ENCODE measurements at places on chromosomes 13 and 19.

DNA sequence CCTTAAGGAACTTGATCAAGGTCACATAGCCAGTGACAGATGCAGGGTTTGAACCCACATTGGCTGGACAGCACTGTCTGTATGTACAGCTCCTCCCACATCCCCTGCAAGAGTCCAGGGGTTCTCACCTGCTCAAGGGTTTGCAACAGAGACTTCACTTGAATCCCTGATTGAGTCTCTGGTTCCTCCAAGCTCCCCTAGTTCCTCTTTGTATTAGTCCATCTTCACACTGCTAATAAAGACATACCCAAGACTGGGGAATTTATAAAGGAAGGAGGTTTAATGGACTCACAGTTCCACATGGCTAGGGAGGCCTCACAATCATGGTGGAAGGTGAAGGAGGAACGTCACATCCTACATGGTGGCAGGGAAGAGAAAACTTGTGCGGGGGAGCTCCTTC, 72.8 kb upstream of the CLDN10 start:
- no peak for DNase-seq

DNA sequence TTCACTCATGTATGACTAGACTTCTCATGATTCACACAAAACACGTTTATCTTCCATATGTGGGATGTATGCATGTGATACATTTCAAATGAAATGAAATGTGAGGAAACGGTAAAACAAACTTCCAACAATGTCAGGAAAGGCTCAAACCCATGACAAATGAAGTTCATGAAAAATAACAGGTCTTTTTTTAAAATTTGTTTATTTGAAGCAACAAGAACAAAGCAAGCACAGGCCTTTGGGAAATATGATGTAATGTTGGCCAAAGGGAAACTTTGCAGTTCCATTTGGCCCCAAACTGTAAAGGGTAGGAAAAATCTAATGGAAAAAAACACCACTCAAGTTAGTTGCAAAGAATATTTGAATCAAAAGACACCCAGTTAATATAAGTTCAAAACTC, 463.8 kb upstream of the ARGLU1 start:
- DNase-seq: no peak

DNA sequence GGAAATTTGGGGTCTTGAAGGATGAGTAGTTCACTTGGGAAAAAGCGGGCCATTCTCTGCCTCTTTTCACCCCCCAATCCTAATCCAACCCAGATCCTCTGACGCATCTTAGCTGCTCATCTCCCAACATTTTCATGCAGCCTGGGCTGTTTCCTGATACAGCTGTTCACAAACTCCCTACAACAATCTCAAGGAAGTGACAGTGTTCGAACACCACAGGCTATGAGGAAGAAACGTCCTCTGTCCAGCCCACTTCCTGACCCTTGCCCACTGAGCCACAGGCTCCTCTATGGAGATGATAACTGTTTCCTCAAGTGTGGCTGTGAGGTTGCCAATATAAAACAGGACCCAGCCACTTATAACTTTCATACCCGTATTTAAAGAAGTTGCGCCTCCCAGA, 16.2 kb downstream of the LMTK3 start:
- DNase-seq: no peak

- no peak for DNase-seq
These were observed 109.0 kb downstream of the STARD13 start for GRCh38 chr13:33176526-33176925.

DNA sequence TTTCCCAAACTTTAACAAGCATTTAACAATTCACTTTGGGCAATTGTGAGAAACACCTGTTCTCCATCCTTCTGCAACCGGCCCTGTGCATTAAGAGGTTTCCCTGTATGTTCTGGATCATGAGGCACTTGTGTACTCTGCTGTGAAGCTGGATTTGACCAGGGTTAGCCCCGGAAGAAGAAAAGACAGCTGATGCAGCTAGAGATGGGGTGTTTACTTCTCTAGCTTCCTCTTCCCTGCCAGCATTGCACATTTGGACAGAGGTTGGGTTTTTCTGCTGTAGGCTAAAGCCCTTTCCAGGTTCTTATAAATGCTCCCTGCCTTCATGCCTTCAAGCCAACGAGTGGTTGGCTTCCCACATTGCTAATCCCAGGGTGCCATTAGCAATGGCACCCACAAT, 20.9 kb downstream of the MBD3L2B start:
- no peak for DNase-seq

- DNase-seq: no peak
These were observed 9.3 kb upstream of the IGFL3 start for GRCh38 chr19:46133777-46134241.

DNA sequence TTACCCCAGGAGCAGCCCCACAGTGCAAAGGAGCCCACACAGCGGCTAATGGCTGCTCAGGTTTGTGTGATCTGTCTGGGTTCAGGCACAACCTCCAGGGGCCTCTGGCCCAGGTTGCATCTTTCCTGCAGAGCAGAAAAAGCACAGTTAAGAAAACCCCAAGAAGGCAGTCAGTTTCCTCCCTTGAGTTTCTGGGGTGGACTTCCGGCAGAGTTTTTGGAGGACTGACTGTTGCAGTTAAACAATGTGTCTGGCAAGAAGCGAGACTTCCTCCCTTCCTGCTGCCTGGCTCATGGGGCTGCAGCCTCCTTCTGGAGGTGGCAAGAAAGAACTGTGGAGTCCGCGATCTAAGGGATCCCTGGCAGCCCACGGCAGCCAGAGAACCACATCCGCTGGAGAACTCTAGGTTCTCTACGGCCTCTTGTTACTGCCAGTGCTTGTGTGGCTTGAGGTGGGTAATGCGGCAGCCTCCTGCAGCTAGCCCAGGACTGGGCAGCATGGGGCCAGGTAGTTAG, 114.4 kb downstream of the ZDHHC20 start:
- DNase-seq: no peak

GRCh38 chr13:95115525-95115924, 185.7 kb downstream of the ABCC4 start:
- DNase-seq: no peak

DNA sequence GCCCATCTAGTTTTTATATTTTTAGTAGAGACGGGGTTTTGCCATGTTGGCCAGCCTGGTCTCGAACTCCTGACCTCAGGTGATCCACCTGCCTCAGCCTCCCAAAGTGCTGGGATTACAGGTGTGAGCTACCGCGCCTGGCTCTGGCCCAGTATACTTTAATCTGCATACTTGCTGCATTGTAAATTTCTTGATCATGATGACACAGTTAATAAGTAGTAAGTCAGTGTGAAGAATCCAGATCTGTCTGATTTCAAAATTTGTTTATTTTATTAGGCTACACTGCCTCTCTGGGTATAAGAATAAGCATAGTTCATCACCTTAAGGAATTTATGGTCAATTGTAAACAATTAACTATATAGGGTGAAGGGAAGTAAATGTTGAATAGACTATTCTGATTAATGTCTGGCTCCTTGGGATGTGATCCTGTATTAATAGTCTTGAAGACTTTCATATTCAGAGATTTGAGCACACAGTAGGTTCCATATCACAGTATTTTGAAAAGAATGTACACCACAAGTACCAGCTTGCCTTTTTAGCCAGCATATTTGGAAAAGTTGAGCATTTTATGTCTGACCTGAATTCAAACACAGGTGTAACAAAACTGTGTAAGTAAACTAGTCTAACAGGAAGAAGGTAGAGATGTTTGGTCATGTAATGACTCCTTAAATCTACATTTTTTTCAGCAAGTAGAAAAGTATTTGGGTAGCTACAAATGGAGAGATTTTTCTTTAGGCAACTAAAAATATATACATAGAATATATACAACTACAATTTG, 7.4 kb downstream of the ARHGAP35 start:
- no peak for DNase-seq

DNA sequence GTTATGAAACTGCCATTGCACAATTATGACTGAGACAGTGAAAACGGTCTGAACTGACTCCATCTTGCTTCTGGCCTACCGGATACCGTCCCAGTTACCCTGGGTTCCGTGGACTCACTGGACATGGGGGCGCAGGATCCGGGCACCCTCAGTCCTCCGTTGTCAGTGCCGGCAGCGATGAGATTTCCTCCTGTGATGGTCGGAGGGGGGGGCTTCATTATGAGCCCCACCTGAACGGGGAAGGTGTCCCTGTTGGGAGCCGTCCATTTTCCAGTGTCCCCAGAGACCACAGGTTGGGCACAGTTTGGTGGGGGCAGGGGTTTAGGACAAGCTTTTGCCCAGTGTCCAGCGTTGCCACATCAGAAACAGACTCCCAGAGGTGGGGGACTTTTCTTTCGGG, 23.4 kb downstream of the TMEM255B start:
- DNase-seq: no peak

GRCh38 chr19:8731428-8732169, 10.2 kb downstream of the OR2Z1 start:
- DNase-seq: no peak

DNA sequence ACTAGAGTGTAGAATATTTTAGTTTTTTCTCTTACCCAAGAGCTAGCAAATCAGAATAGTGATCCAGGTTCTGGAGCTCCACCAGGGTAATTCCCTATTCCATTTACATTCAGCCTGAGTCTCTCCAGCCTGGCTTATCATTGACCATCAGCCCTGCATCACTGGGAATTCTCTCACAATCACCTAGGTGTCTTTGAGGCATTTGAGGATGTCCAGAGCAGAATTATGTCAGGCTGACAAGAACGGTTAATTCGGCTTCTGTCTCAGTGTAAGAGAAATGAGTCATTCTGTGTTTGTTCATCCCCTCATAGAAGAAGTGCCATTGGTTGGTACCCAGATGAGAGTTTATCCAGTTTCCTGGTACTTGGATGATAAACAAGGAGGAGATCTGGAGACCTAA, 180.5 kb downstream of the ZNF737 start:
- no peak for DNase-seq

- no peak for DNase-seq
These were observed 311.3 kb downstream of the DLEU7 start for GRCh38 chr13:50531917-50532899.

DNA sequence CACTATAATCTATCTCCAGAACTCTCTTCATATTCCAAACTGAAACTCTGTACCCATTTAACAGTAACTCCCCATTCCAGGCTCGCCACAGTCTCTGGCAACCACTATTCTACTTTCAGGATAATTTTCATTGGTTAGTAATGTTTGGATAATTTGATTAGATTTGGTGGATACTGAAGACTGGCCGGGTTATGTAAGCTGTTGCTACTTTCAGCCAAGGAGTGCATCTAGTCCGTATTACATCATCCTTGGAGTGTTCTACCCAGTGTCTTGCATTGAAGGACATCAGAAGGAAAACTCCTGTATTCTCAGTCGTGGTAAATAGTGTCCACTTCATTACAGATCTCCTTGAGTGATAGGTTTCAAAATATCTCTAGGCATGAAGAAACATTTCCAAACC, 60.5 kb downstream of the PCCA start:
- DNase-seq: no peak

- no peak for DNase-seq
These were observed 411.6 kb upstream of the SLITRK5 start for GRCh38 chr13:87259479-87260083.

DNA sequence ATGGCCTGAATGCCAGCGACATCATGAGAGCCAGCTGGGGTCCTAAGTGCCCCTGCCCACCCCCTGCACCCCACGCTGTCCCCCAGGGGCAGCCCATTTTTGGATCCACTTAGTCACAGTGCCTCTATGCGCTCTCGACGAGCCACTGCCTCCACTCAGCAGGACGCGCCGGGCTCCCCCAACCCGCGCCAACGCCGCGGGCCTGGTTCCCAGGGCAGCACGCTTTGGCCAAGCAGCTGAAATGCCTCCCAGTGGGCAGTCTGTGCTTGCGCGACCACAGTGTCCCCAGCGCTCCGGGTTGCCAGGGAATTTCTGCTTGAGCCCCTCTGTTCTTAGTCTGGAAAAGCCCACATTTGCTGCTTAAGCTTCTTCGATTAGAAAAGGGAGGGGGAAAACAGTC, 39.4 kb downstream of the TMED1 start:
- DNase-seq: no peak

- DNase-seq: no peak
These were observed 370.7 kb downstream of the COG6 start for GRCh38 chr13:40026174-40026585.

DNA sequence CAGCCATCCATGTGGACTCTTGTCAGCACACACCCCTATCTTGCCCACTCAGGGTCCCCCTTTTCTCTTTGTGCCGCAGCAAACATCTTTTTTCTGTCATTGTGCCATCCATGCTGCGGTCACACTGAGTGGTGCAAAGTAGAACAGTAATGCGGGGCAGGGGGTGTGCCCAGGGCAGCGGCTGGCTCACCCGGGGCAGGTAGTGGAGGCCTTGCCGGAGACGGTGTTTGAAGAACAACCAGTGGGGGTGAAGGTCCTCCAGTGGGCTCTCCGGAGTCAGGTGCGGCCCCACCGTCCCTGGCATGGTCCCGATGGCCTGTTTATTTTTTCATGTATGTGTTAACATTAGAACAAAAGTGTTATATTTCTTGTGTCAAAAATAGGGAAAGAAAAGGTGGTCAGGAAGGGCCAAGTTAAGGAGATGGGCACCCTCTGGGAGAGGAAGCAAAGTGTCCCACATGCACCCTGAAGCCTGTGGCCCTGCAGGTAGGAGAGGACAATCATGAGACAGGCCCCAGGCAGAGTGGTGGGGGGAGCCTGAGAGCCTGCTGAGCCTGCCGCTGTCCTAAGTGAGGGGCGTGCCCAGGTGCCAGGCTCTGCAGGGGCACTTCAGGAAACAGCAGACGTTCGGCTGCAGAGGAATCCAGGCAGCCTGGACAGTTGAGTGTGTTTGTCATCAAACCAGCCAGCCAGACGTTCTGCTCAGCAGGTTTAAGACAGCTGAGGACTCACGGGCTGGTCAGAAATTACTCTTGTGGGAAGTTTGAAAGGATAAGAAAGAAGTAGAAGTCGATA, 12.3 kb downstream of the TSSK6 start:
- no peak for DNase-seq

DNA sequence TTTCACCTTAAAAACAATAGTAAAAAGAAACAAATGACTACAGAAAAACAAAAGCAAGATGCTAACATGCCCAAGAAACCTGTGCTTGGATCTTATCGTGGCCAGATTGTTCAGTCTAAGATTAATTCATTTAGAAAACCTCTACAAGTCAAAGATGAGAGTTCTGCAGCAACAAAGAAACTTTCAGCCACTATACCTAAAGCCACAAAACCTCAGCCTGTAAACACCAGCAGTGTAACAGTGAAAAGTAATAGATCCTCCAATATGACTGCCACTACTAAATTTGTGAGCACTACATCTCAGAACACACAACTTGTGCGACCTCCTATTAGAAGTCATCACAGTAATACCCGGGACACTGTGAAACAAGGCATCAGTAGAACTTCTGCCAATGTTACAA, 6.0 kb downstream of the CKAP2 start:
- DNase-seq: no peak

- no peak for DNase-seq
These were observed 198.5 kb downstream of the KATNAL1 start for GRCh38 chr13:30108913-30109237.

GRCh38 chr13:53560556-53560955, 531.9 kb downstream of the OLFM4 start:
- no peak for DNase-seq

- DNase-seq: no peak
These were observed 44.8 kb downstream of the ING1 start for GRCh38 chr13:110758195-110758805.

DNA sequence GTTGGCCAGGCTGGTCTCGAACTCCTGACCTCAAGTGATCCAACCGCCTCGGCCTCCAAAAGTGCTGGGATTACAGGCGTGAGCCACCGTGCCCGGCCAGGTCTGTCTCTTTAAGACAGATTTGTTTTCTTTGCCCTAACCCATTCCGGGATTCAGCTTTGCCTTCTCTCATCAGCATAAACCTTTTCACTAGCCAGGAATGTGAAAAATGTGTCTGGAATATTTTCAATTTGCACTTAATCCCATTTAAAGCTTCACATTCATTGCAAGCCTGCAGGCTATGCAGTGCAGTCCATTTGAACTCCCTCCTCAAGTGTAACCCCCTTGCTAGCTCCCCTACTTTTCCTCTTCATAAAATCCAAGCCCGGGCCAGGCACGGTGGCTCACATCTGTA, 880 bp upstream of the TMEM160 start:
- DNase-seq: no peak

Measured in DMS 273 treated with DMSO at 0.1 percent for 48 hours (cell line).